ENCODE measurements at places on chromosomes 16 and 17.

DNA sequence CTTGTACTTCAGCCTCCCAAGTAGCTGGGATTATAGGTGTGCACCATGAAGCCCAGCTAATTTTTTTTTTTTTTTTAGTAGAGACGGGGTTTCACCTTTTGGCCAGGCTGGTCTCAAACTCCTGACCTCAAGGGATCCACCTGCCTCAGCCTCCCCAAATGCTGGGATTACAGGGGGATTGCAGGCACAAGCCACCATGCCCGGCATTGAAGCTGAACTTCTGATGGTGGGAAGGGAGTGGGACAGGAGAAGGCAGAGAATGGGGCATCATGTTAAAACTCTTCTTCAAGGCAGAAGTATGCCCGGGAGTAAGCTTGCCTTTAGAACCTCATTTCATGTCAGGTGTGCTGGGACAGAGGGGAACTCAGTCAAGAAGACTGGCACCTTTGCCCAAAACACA, 48.6 kb upstream of the ZFHX3 start:
- DNase-seq = no peak

DNA sequence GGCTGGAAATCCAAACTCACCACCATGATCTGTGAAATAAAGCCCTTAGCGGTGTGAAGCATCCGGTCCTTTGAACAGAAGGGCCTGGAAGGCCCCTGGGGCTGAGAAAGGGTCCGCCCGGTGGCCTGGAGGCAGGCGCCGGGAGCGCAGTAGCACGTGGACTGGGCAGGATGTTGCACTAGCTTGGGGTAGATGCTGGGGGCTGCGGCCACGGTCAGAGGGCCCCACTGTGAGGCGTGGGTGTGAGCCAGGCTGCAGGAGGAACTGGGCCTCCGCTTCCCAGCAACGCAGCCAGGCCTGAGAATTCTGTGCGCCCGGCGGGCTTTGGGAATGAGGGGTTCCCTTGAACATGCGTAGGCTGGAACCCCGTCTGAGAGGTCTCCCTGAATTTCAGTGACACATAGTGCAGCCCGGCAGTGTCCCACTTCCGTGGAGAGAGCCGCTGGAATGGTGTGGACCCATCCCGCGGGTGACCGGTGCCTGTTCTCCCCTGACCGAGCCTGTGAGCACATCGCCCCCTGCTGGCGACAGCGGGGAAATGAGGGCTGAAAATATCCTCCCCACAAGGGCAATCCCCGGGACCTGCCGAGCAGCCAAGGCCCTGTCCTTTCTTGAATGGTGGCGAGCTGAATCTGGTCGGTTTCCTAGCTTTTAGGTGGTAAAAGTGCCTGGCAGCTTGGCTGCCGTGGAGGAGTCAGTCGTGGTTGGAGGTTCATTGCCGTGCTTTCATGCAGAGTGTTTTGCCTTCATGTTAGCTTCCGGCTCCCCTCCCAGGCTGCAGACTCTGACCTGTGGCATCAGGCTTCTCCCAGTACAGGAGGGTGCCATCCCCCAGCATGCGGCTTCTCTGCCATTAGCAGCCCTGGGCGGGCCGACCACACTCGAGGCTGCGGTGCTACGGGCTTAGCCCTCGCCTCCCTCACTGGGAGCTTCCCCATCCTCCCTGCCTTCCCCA, 43.8 kb downstream of the DNAJA2 start:
- DNase-seq = peak; percentile 31

DNA sequence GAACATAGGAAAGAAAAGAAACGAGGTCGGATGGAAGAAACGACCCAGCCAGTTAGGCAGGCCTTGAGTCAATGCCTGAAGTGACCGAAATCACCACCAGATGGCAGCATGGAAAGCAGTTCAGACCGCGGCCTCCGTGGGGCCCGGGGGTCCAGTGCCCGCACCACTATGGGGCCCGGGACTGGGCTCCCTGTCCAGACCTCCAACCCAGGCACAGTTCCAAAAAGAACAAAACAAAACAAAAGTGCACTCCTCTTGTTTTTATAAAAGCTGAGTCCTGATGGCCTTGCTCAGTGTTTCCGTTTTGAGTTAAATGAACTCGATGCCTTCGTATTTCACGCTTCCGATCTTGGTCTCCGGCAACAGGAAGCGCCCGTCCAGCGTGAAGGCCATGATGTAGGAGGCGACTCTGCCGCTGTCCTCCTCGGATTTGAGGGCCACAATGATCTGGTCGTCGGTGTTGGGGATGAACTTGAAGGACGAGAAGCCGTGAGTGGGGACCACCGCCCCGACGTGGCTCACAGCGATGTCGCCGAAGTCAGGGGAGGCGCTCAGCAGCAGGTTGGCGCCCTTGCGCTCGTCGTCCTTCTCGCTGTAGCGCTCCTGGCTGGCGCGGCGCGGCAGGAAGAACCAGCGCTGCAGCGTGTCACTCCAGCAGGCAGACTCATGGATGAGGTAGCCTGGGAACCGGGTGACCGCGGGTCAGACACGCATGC, 13.7 kb upstream of the LGALS3BP start:
- DNase-seq = peak; percentile 19

GRCh38 chr16:19123535-19124178, 9.9 kb downstream of the ITPRIPL2 start:
- peak; percentile 23 for DNase-seq

DNA sequence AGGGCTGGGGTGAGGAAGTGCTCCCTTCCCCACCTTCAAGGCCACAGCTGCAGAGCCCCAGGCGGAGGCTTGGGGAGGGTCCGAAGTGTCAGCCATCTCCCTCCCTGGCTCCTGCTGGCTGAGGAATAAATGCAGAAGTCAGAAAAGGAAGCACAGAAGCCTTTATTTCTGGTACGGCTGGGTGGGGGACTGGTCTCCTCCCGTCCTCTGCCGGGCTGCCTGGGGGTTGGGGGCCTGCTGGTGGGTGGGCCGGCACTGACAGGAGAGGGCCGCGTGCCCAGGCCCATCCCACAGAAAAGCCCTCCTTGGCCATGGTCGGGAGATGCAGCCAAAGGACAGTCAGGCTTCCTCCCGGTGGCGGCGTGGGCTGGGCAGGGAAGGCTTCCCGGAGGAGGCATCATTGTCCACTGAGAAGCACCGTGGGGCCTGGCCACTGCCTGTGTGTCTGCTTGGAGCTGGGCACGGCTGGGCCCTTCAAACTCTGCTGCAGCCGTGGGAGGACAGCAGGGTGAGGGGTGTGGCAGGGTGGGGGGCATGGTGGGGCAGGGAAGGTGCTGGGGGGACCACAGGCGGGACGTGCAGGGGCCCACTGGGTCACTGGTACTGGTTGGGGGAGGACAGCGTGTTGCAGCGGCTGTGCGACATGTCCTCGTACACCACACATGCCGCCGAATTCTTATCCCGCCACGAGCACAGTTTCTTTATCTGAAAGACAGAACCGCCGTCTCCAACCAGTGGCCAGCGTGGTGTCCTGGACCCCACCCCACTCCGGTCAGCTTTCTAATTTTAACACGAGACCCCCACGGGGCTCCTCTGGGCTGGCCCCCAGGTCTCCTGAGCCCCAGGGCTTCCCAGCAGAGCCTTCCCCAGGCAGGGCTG, 2.4 kb downstream of the CD7 start:
- no peak for DNase-seq

- DNase-seq = peak; percentile 34
Measured at GRCh38 chr17:78144736-78145641, 1.2 kb upstream of the C17orf99 start.

DNA sequence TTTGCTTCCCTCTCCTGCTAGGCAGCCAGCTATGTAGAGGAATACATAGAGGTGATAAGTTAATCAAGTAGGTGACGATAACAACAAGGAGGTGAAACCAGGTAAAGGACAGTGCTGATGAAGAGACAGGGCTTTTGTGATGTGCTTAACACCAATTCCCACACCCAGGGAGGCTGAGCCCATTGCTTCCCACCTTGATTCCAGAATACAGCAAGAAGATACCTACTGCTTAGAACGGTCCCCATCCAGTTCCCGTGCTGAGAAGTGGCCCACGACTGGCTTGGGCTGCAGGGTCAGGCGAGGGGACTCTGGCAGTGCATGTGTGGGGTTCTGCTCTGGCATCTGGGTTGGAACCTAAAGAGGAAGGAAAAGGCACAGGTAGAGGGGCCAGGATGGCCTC, 16.1 kb upstream of the GFAP start:
- no peak for DNase-seq

Measured in fibroblast of gingiva (primary cell).